ENCODE measurements at places on chromosomes 11 and 22.
A peak's percentile ranks its signal among the peaks of the same experiment; 100 is the strongest.

DNA sequence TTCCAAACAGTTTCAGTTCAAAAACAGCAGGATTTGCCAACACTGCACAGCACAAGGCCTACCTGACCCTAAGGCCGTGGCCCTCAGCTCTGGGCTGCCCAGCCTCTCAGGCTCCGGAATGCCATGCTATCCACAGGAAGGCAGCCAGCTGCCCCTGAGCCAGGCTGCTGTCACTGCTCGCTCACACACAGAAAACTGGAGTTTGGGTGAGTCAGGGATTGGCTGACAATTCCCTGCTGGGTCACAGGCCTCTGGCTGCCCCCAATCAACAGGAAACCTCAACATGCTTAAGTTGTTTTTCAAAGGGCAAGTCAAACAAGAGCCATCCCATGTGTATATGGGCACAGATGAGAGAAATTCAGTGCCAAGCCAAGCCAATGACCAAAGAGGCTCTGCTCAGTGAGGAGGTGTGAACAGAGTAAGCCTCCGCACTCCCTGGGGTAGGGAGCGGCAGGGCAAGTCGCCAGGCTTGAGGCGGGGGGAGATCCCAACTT lies 50.2 kb downstream of the RPL27A start:
- DNase-seq: no peak

GRCh38 chr11:61008971-61009370 lies 37.5 kb downstream of the CD6 start:
- no peak for DNase-seq

- peak; percentile 35 for DNase-seq
Measured at GRCh38 chr11:105935791-105936190, 86.2 kb downstream of the MSANTD4 start.

DNA sequence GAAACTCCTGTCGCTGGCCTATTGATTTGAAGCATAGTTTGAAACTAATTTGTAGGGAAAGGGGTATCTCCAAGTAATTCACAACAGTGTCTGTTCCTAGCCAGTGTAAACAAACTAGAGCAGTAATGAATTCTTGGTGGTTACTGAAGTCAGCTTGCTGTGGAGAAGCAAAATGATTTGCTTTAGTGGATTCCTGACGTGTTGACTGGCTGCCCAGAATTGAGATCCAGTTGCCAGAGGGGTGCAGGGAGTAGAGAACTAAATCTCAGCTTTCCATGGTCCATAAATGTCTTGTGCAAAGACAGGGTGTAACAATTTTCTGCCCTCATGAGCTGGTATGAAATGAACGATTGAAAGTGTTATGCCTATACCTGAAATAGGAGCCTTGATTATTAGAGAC lies 382.5 kb upstream of the KIRREL3 start:
- DNase-seq: no peak

DNA sequence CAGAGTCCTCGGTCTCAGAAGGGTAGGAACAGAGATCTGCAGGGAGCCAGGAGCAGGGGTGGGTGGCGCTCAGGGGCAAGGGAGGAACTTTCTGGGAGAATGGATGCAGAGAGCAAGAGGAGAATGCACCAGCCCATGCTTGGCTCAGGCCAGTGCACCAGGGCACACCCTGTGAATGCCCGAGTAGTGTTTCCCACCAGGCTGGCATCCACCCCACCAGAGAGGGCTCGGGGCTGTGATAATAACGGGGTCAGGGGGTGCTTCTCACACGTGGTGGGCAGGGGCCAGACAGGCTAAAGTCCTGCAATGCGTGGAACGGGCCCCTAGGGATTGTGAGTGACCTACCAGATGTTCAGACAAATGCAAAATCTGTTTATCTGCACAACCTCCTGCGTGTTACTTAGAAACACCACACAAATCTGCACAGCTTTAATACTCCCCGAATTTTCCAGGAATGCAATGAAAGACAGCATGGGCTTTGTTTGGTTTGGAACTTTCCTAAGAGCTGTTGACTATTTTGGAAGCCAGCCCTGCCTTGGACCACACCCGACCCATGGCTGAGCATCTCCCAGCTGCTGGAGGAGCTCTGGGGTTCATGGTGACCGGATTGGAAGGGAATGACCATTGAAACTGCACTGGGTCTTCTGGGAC lies 368.3 kb downstream of the SHANK2 start:
- no peak for DNase-seq

DNA sequence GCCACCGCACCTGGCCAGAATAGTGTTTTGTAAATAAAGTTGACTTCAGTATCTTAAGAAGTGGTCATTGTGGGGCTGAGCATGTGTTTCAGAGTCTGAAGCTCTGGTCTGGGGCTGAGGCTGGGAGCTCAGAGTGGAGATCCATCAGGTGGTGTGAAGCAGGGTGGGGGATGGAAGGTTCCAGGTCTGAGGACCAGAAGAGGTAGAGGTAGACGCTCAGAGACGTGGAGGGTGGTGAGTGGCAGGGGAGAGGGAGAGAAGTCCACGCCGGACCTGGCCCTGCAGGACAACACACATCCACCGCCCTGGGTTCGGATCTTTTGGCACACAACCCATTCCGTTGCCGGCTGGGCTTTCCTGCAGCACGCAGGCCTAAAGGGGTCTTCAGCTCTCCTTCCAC lies 40.7 kb downstream of the ARHGAP8 start:
- DNase-seq: no peak
